ENCODE measurements at places on chromosomes 12 and 14. TPM values are rescaled to one million over a fixed set of nuclear protein-coding genes. Genes with fewer than 3 reads are reported as not detected.

DNA sequence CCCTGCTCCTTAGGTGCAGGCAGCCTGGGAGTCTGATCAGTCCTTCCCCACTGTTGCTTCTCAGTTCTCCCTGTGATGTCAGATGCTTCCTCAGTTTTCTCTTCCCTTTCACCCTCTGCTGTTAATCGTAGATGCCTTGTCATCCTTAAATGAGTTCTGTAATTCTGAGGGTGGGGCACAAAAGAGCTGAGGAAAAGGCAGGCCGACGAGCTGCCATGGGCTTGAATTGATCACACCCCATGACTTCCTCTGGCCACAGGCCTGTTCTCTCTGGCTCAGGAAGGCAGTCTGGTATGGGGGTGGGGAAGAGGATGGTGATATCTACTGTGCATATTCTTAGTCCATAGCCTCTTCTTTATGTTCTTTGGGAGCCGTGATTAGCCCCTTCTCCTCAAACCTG lies 5.2 kb upstream of the AP1G2 start:
- DNase-seq = peak; percentile 69

GRCh38 chr12:130526813-130527212 lies 189.1 kb downstream of the PIWIL1 start:
- no peak for DNase-seq

- peak; percentile 81 for DNase-seq
Observed at GRCh38 chr12:29725587-29726320, 58.0 kb downstream of the TMTC1 start.

DNA sequence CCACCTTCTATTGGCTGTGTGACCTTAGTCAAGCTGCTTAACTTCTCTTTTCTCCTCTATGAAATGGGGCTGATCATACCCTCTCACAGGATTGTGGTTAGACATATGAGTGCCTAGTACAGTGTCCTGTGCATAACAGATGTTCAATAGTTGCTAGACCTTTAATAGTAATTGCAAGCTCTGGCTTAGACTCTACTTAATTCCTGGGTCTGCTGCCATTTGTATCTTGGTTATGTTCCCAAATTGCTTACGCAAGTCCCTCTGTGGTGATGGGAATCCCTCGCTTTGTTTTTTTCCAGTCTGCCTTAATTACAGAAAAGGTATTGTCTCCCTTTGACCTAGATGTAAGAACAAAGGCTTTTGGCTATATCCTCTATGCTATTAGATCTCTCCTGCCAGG lies 15.1 kb downstream of the SUDS3 start:
- DNase-seq = no peak

KRR1 gene
- 38.6 TPM for total RNA-seq

DNA sequence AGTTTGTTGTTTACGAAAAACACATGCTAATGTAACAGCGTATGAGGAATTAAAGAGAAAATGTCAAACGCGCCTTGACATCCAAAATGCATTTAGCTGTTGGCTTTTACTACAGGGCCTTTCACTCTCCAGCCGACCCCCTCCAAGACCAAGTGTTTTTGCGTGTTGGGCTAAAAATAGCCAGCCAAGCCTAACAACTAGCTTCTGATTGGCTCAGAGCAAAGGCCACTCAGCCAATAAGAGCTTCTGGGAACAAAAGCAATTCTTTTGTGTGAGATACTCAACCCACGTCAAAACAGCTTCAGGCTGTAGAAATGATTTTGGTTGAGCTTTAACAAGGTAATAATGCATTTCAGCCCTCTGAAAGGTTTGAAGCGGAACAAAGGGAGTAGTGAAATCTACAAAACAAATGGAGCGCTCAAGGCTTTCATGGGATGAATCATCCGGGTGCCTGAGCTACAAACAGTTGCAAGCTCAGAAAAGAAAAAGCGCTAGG lies 198.7 kb upstream of the DCN start:
- DNase-seq = no peak

IFNG-AS1 gene
- total RNA-seq = 0.42 TPM

DNA sequence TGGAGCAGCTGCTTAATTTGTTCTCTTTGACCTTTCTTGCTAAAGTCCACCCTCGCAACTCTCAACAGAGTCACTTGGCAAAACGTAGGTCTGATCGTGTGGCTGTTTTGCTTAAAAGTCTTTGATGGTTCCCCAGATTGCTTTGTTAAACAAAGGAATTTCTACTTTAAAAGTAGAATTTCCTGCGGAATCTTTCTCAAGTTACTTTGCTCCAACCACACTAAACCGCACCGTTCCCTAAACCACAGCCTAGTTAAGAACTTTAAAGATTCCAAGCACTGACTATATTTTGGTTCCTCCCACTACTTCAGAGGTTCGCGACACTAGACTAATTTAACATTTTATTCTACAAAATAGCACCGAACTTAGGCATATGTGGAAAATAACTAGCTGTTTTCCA lies 114.8 kb upstream of the FGD4 start:
- DNase-seq = no peak

DNA sequence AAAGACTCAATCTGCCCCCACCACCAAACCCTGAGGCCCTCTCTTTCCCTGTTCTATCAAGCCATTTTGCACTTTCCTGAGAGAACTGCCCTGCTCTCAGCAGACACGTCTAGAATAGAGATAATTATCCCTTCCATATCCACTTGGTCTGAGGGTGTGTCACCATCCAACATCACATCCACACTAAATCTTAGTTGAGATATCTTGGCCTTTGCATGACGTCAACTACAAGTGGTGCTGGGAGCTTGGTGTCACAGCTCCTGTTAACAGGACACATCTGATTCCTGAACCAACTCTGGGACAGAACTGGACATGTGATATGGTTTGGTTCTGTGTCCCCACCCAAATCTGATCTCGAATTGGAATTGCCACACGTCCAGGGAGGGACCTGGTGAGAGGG lies 1109.2 kb downstream of the TMEM121 start:
- DNase-seq = no peak

TPPP2 gene
- not detected for total RNA-seq

RAPGEF3 gene
- total RNA-seq = 139 TPM

- DNase-seq = peak; percentile 55
Observed at GRCh38 chr14:69242311-69243224, 17.4 kb upstream of the GALNT16 start.

DNA sequence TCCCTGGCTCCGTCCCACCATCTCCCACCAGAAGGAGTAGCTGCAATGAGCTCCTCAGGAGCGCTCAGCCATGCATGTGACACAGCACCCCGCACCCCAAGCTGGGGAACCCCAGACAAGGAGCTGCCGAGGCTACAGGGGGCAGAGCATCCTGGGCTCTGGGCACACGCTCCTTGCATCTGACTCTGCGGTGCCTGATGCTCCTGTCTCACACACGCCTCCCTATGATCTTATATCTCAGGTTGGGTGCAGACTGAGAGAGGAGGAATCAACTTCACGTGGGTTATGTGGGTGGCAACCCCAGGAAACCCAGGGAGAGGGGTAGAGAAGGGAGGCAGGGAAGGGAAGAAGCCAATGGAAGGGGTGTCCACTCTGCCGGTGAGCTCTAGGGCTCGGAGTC lies 60.0 kb downstream of the CCNK start:
- DNase-seq = no peak

GRCh38 chr12:49803693-49804450 lies 24.3 kb downstream of the NCKAP5L start:
- no peak for DNase-seq

DNA sequence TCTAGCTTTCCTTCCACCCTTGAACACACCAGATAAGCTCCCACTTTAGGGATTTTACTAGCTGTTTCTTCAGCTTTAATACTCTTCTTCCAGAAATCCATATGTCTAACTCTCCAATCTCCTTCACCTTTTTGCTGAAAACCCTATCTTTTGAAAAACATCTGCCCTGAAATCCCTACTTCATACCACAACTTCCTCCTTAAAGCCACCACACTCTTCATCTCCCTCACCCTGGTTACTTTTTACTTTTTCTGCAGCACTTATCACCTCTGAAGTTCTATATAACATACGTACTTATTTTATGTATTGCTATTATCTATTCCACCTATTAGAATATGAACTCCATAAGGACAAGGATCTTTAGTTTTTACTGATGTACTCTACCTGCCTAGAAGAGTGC lies 28.6 kb upstream of the PTPRQ start:
- no peak for DNase-seq

- no peak for DNase-seq
Observed at GRCh38 chr12:45568808-45569207, 160.7 kb upstream of the ARID2 start.

MYF6 gene
- total RNA-seq = not detected

KCNH3 gene
- total RNA-seq = 1.7 TPM

GRCh38 chr12:92574051-92574783 lies 128.6 kb upstream of the PLEKHG7 start:
- DNase-seq = no peak

DNA sequence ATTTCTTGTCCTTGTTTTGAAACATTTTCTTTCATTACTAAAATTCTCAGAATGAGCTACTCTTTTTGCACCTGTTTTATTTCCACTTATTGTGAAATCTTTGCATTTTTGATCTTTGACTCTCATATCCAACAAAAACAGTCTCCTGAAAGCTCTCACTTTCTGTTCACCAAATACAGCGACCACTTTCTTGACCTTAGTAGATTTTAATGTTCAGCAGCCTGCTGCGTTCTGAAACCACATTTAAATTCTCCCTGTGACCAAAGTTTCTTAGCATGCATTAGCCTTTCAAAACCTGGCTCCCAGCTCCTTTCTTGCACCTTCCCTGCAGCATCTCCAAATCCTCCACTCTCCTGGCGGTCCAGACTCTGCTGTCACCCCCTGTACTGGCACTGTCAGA lies 404.4 kb upstream of the PDE3A start:
- no peak for DNase-seq

GRCh38 chr12:130127532-130127911 lies 34.7 kb upstream of the FZD10 start:
- DNase-seq = peak; percentile 47

GRCh38 chr12:10557329-10557728 lies 51.6 kb downstream of the EIF2S3B start:
- no peak for DNase-seq

FLRT2 gene
- total RNA-seq = 21.2 TPM

DNA sequence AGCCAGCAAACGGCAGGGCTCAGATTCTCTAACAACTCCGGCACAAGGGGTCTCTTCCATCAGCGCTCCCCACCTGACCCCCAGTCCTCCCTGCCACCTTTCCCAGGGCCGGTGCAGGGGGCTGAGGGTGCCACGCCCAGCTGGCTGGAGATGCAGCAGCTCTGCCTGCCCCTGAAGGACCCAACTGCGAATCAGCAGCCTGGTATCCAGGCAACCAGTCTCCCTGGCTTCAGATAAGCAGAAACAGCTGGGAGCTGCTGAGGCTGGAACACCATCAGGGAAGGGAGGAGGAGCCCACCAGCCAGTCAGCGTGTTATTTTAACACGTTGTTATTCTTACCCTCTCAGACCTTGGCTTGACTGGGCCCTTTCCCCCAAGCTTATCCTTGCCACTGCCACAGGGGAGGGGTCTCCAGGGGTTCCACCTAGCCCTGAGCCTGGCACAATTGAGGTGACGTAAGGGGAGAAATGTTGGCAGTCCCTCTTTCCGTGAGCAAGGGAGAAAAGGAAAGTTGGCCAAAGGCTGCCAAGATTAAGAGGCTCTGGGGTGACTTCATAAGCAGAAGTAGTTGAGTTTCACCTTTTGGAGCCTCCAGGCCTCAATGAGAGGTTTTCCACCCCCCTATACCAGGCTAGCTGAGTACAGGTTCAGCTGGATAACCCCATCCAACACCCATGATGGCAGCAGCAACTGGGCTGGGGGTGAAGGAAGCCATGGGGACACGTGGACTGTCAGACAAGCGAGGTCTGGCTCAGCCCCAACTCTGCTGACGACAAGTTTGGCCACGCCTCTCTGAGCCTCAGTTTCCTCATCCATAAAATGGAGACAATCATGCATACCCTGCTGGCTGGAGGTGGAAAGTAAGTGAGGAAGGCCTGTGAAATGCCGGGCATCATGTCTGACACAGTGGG lies 91.1 kb downstream of the IRF2BPL start:
- DNase-seq = peak; percentile 83

GRCh38 chr12:50689437-50689836 lies 74.5 kb upstream of the ATF1 start:
- DNase-seq = no peak

SLC25A21 gene
- 1.3 TPM for total RNA-seq

DNA sequence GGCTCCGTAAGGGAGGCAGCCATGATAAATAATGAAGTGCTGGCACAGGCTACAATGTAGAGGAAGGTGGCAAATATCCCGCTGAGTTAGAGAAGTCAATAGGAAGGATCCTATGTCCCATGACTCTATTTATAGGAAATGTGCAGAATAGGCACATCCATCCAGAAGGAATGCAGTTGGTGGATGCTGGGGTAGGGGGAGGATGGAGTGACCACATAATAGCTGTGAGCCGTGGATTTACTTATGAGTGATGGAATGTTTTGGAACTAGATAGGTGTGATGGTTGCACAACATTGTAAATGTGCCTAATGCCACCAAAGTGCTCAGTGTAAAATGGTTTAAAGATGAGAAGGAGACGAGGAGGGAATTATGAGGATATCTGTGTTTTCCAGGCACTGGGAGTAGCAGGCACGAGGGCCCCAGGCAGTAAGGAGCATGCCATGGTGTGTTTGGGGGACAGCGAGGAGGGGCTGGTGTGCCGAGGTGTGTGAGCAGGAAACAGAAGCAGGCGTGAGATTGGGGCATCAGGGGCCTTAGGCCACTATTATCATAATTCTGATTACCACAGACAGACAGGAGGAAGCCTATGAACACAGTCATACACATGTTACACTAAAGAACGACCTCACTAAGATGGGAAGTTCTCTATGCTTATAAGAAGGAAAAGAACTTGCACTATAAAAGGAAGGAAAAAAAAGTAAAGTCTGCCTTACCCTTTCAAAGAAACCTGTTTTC lies 837.3 kb upstream of the TMEM132C start:
- DNase-seq = no peak

GRCh38 chr14:76867516-76868453 lies 41.6 kb downstream of the LRRC74A start:
- peak; percentile 80 for DNase-seq

DNA sequence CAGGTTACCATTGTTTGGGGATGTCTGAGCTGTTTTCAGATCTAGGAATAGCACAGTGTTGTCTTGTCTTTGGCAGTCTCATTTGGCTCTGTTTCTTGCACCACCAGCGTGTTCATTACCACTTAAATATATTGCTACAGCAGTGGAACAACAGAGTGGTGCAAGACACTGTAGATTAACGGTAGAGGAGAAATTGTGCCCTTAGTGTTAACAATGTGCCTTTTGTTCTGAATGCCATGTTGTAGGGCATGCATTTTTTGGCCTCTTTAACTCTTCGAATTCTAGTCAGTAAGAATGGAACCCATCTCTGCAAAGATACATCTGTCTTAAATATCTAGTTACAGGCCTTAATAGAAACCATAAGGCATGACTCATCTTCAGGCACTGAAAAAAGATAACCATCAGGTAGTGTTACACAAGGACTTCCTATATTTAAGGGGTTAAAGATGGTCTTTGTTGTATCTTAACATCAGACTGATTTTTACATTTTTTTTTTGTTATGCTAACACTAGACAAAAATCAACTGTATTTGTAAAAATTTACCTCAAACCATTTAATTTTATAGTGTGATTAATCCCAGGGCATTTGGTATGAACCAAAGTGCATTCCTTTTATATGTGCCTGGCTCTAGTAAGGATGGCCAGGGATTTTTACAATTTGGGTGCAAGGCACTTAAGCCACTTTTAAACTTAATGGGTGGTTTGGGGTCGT lies 12.9 kb downstream of the DYRK2 start:
- no peak for DNase-seq

C3AR1 gene
- total RNA-seq = 39.8 TPM

- DNase-seq = no peak
Observed at GRCh38 chr12:69064734-69065443, 131.9 kb upstream of the CPM start.

GRCh38 chr12:116614194-116614915 lies 55.2 kb downstream of the MAP1LC3B2 start:
- DNase-seq = peak; percentile 36

All from aorta (tissue), 5 donors.